ENCODE measurements at places on chromosomes 1 and 21. TPM values are rescaled to one million over a fixed set of nuclear protein-coding genes. Genes with fewer than 3 reads are reported as not detected.

The LRRC38 gene
- 0.40 TPM for total RNA-seq

The NOTCH2 gene
- 4.0 TPM for total RNA-seq

The RNF186 gene
- total RNA-seq = not detected

The KCNJ9 gene
- total RNA-seq = not detected

The FAM229A gene
- total RNA-seq = 0.79 TPM

The PTGER3 gene
- not detected for total RNA-seq

The CNR2 gene
- not detected for total RNA-seq

The EXTL2 gene
- 9.4 TPM for total RNA-seq

The TNFRSF8 gene
- not detected for total RNA-seq

The PLEKHG5 gene
- total RNA-seq = 26.6 TPM

Data from mammary microvascular endothelial cell (primary cell).